ENCODE measurements at places on chromosomes 6 and 20. TPM values are rescaled to one million over a fixed set of nuclear protein-coding genes. Genes with fewer than 3 reads are reported as not detected.

- no peaks in the 10 kb centered on the region for H3K27me3 ChIP-seq
- H3K4me1 ChIP-seq: peaks cover 18% of the 10 kb centered on the region
- H3K4me3 ChIP-seq: no peak overlapping the region
- DNase-seq: no peak
- no peak overlapping the region for H3K27ac ChIP-seq
- no peaks in the 10 kb centered on the region for H3K36me3 ChIP-seq
These were observed 50.6 kb upstream of the MAP7 start for GRCh38 chr6:136600818-136601217.

DNA sequence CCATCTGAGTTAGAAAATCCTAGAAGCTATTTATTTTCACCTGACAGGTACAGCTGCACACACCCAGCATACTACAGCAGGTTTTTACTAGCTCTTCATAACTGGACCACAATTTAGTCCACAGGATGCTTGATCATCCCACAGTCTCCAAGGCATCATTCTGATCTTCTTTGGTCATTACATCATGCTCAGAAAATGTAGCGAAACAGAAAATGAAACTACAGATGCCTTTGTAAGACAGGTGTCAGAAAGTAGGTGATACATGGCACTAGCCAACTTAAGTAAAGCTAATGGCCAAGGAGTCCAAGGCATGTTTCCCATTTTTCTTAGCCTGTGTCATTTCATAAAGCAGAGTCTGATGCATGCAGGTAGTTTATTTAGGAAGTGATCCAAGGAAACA is 102.3 kb downstream of the HTR1B start:
- H3K36me3 ChIP-seq: no peaks in the 10 kb centered on the region
- no peaks in the 10 kb centered on the region for H3K4me1 ChIP-seq
- H3K27me3 ChIP-seq: no peaks in the 10 kb centered on the region
- H3K4me3 ChIP-seq: no peak overlapping the region
- no peak overlapping the region for H3K27ac ChIP-seq

GRCh38 chr6:121934451-121934850 is 465.0 kb upstream of the HSF2 start:
- H3K36me3 ChIP-seq: peaks cover 15% of the 10 kb centered on the region
- peaks cover 26% of the 10 kb centered on the region for H3K4me1 ChIP-seq
- no peak overlapping the region for H3K4me3 ChIP-seq
- H3K27ac ChIP-seq: no peak overlapping the region
- H3K27me3 ChIP-seq: peaks cover 33% of the 10 kb centered on the region

- no peaks in the 10 kb centered on the region for H3K36me3 ChIP-seq
- H3K27ac ChIP-seq: no peak overlapping the region
- H3K27me3 ChIP-seq: peaks cover 10% of the 10 kb centered on the region
- no peaks in the 10 kb centered on the region for H3K4me1 ChIP-seq
- DNase-seq: no peak
These were observed 16.9 kb upstream of the PSMF1 start for GRCh38 chr20:1101533-1101932.

DNA sequence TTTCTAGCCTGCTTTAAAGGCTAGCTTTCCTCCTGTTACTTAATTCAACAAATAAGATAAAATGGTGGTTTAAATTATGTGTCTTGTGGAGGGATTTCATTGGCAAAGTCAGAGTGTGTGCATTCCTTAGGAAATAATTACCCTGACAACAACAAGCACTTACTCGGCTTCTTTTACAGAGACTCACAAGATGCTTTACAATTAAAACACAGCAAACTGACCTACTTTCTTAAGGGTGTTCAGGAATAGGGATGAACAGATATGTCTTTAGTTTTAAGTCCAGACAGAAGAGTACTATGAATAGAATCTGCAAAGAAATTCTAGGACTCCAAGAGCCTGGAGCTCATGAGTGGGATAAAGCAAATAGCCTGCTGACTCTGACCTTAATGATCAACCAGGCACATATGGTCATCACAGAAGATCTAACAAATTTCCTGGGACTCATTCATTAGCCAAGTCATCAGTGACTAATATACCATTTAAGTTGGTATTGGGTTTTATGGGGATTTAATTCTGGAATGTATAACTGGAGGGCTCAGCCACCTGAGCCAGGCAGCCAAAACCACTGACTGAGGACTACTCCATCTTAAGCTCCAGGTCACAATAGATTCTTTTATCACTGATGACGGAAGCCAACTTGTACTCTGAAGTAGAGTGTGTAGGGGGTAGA is 161.8 kb upstream of the RIMS1 start:
- H3K27me3 ChIP-seq: peaks cover 11% of the 10 kb centered on the region
- H3K4me3 ChIP-seq: no peak overlapping the region
- H3K4me1 ChIP-seq: no peaks in the 10 kb centered on the region

GRCh38 chr6:57265755-57266221 is 43.7 kb upstream of the RAB23 start:
- DNase-seq: no peak
- no peaks in the 10 kb centered on the region for H3K36me3 ChIP-seq
- H3K4me1 ChIP-seq: peaks cover 60% of the 10 kb centered on the region

GRCh38 chr6:112971651-112972050 is 624.5 kb downstream of the RFPL4B start:
- no peak for DNase-seq
- peaks cover 8% of the 10 kb centered on the region for H3K4me1 ChIP-seq
- no peak overlapping the region for H3K27ac ChIP-seq
- peaks cover 2% of the 10 kb centered on the region for H3K36me3 ChIP-seq

DNA sequence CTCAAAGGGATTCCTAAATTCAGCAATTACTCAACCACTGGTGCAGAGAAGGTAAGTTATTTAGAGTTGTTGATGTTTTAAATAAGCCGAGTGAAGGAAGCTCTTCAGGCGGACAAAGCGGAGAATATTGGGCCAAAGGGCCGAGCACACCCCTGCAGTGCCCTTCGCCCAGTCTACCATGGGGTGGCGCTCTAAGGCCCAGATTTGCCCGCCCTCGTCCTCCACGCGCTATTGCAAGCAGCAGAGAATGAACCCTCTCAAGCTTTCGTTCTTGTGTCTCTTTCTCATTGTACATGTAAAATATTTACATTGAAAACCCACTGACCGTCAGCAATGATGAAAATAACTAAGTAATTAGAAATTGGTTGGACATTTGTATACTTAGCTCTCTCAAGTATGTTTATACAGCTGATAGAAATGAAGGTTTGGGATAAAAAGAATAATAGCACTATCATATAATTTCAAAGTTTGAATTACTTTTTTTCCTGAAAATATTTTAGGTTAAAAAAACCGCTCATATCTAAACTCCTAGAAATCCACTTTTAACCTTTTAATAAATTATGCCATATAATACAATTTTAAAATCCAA is 195.0 kb upstream of the CEP162 start:
- H3K27me3 ChIP-seq: peaks cover 69% of the 10 kb centered on the region
- H3K36me3 ChIP-seq: no peaks in the 10 kb centered on the region
- DNase-seq: peak; percentile 85
- peaks cover 4% of the 10 kb centered on the region for H3K4me1 ChIP-seq

GRCh38 chr6:52815167-52816092 is 11.8 kb upstream of the GSTA1 start:
- no peak for DNase-seq
- no peaks in the 10 kb centered on the region for H3K4me1 ChIP-seq
- no peak overlapping the region for H3K4me3 ChIP-seq
- peaks cover under 1% of the 10 kb centered on the region for H3K27me3 ChIP-seq
- H3K27ac ChIP-seq: no peak overlapping the region
- no peaks in the 10 kb centered on the region for H3K36me3 ChIP-seq

DNA sequence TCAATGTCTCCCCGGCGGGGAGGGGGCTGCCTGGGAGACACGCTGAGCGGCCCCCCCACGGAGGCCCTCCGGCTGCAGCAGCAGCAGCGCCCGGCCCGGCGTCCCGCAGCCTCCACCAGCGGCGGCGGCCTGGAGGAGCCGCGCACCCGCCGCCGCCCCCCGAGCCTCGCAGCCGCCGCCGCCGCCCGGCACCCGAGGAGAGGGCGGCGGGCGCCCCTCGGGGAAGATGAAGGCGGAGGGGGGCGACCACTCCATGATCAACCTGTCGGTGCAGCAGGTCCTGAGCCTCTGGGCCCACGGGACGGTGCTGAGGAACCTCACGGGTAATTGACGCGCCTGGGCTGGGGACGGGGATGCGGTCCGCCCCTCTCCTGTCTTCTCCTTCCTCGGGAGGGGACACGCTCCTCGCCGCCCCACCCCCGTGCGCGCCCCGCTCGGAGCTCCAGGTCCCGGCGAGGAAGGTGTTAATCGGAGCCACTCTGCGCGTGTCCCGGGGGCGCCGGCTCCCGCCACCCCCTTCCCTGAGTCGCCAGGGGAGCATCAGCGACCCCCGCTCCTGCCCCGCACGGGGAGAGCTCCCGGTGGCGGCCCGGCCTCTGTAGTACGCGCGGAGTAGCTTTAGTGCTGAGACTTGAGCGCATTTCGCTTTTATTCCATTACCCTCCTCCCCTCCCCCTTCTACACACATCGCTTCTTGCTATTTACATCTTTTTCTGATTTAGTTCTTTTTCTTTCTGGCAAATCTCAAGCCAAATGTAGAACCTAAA is 686 bp downstream of the TMEM170B start:
- H3K27ac ChIP-seq: no peak overlapping the region
- peak overlapping the region; percentile 76 for H3K4me3 ChIP-seq
- peaks cover 21% of the 10 kb centered on the region for H3K27me3 ChIP-seq
- DNase-seq: no peak

DNA sequence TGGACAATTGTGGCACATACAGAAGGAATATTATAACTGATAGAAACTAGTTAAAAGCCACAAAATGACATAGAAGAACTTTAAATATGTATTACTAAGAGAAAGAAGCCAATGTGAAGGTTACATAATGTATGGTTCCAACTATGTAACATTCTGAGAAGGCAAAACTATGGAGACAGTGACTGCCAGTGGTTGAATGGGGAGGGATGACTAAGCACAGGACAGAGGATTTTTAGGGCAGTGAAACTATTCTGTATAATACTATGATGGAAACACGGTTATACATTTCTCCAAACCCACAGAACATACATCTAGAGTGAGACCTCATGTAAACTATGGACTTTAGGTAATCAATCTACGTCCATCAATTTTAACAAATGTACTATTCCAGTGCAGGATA is 22.4 kb downstream of the SYNCRIP start:
- no peak for DNase-seq
- H3K36me3 ChIP-seq: peaks cover 76% of the 10 kb centered on the region
- peaks cover 9% of the 10 kb centered on the region for H3K4me1 ChIP-seq
- no peaks in the 10 kb centered on the region for H3K27me3 ChIP-seq
- H3K27ac ChIP-seq: no peak overlapping the region

- H3K36me3 ChIP-seq: no peaks in the 10 kb centered on the region
- H3K4me1 ChIP-seq: peaks cover 12% of the 10 kb centered on the region
- H3K27me3 ChIP-seq: peaks cover 25% of the 10 kb centered on the region
- no peak overlapping the region for H3K27ac ChIP-seq
- no peak for DNase-seq
- H3K4me3 ChIP-seq: no peak overlapping the region
These were observed 186.2 kb downstream of the GPX5 start for GRCh38 chr6:28711788-28712341.

DNA sequence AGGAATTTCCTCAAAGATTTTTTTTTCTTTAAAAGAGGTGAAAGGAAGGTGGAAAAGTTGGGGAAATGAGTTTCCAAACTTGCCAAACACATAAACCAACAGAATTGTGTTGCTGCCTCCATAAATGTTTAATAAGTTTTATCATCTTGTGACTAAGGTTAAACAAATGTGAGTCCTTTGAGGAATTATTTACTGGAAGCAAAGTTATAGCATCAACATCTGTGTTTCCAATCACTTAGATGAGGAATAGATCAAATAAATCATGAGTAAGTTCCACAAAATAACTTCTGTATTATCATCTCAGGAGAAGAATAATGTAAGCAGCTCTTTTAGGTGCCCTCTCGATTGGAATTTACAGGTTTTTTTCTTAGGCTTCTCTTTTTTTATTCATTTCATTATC is 20.5 kb downstream of the TSHZ2 start:
- H3K4me1 ChIP-seq: no peaks in the 10 kb centered on the region
- no peak overlapping the region for H3K27ac ChIP-seq
- no peak for DNase-seq
- H3K4me3 ChIP-seq: no peak overlapping the region
- H3K27me3 ChIP-seq: no peaks in the 10 kb centered on the region

- H3K4me3 ChIP-seq: no peak overlapping the region
- no peaks in the 10 kb centered on the region for H3K27me3 ChIP-seq
- peaks cover 18% of the 10 kb centered on the region for H3K4me1 ChIP-seq
- peaks cover 10% of the 10 kb centered on the region for H3K36me3 ChIP-seq
These were observed 20.6 kb upstream of the REV3L start for GRCh38 chr6:111503660-111504059.

GRCh38 chr6:163457637-163458561 is 43.4 kb downstream of the QKI start:
- peaks cover 68% of the 10 kb centered on the region for H3K4me1 ChIP-seq
- peaks cover 55% of the 10 kb centered on the region for H3K36me3 ChIP-seq
- peak overlapping the region; percentile 1 for H3K4me3 ChIP-seq
- H3K27ac ChIP-seq: peak overlapping the region; percentile 81
- H3K27me3 ChIP-seq: no peaks in the 10 kb centered on the region
- DNase-seq: no peak

DNA sequence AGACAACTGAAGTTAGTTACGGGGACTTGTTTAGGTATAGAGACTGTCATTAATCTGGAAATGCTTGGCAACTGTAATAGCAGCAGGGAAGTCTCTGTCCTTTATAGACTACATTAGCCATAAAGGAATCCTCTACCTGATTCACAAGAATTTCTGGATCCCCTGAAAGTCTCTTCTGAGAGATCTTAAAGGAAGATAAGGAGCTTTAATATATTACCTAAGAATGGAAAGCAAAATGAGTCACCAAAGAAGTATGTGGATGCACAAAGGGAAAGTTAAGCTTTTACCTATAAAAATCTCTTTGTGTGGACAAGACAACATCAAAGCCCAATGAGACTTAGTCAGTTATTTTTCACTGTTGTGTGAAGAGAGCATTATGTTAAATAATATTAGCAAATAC is 92.2 kb upstream of the RSPO3 start:
- H3K27ac ChIP-seq: no peak overlapping the region
- peaks cover 6% of the 10 kb centered on the region for H3K27me3 ChIP-seq
- H3K4me1 ChIP-seq: no peaks in the 10 kb centered on the region
- H3K36me3 ChIP-seq: no peaks in the 10 kb centered on the region

DNA sequence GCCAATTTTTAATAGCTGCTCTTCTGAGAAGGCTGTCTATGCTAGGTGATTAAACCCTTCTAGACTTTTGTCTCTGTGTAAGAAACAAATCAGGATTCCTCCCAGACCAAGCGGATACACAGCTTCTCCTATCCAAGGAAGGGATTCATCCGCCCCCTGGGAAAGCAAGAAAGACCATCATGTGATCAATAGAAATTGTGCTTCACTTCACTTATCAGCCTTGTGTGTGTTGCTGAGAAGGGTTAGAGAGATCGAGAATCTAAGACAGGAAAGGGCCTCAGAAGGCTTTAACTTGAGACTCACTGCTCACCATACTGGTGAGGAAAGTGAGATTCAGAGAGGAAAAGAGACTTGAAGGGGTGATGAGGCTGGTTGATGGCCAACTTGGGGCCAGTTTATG is 1.5 kb downstream of the ABCC10 start:
- peaks cover 3% of the 10 kb centered on the region for H3K36me3 ChIP-seq
- H3K4me1 ChIP-seq: peaks cover 17% of the 10 kb centered on the region
- peak overlapping the region; percentile 98 for H3K27ac ChIP-seq
- H3K27me3 ChIP-seq: no peaks in the 10 kb centered on the region

ANKRD66 gene
- total RNA-seq: not detected

MOG gene
- not detected for total RNA-seq

FOXA2 gene
- total RNA-seq: not detected

HLA-DQA1 gene
- total RNA-seq: not detected

TRIM10 gene
- total RNA-seq: not detected

MEP1A gene
- not detected for total RNA-seq

COL19A1 gene
- total RNA-seq: not detected

WFDC12 gene
- not detected for total RNA-seq

DTNBP1 gene
- total RNA-seq: 20.1 TPM
